ENCODE measurements at places on chromosomes 12 and 14. TPM values are rescaled to one million over a fixed set of nuclear protein-coding genes. Genes with fewer than 3 reads are reported as not detected.

DNA sequence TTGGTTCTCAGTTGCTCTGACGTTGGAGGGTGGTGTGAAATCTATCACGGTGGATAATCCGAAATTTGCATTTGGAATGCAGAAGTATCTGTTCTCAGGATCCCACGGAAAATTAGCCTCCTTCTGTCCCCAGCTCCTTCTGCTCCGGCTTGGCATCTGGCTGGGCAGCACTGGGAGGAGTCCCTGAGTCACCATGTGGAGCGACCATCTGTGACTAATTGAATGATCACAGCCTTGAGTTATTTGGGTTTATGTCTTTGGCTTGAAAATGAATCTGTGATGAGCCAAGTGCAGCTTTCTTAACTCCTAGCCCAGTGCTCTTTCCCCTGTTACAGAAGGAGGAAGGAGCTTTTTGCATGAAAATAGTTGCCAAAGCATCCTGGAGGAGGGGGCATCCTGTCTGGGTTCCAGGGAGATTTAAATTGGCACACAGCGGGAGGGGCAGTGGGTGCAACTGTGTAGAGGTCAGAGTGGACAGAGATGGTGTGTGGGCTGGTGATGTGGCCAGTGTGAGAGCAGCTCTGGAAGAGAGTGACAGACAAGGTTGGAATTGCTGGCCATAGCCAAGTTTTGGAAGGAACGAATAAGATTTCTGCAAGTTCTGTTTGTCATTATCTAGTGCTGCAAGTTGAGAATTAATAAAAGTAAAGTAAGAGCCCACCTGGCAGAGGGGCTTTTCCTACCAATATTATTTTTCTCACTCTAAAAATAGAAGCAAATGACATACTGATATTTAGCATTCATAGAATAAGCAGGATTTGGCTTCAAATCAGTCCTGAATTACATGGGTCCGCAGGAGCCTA is 74.4 kb downstream of the SLC24A4 start:
- H3K27me3 ChIP-seq, result no peaks in the 10 kb centered on the region
- no peak overlapping the region for H3K4me3 ChIP-seq
- DNase-seq, result no peak
- no peaks in the 10 kb centered on the region for H3K36me3 ChIP-seq

DNA sequence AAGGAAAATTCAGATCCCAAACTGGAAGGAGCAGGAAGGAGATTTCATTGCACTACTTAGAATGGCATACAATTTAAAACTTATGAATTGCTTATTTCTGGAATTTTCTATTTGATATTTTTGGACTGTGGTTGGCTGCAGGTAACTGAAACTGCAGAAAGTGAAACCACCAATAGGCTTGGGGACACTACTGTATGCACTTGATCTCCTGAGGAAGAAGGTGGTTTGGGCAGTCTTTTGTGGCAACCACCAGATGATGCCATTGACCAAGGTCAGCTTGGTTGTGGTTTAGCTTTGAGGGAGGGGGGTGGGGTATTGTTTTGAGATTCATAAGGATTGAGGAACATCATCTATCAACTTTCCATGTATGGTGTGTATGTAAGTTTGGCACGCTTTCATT is 209.5 kb upstream of the STXBP6 start:
- H3K27me3 ChIP-seq, result no peaks in the 10 kb centered on the region
- no peaks in the 10 kb centered on the region for H3K36me3 ChIP-seq
- no peak overlapping the region for H3K27ac ChIP-seq
- DNase-seq, result no peak
- H3K4me1 ChIP-seq, result no peaks in the 10 kb centered on the region

GRCh38 chr12:91654087-91654486 is 471.5 kb upstream of the DCN start:
- H3K36me3 ChIP-seq, result no peaks in the 10 kb centered on the region
- H3K27me3 ChIP-seq, result no peaks in the 10 kb centered on the region
- H3K4me1 ChIP-seq, result no peaks in the 10 kb centered on the region

DNA sequence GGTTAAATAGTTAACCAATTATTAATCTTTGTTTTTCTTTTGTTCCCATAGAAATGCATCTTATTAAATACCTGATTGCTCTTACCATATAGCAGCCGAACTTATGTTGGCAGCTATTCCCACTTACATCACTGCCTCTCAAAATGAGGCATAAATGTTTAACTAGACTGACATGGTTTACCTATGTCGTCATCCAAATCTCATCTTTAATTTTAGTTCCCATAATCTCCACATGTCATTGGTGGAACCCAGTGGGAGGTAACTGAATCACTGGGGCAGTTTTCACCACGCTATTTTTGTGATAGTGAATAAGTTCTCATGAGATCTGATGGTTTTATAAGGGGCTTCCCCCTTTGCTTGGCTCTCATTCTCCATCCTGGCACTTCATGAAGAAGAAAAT is 499.2 kb upstream of the ATP2B1 start:
- H3K27ac ChIP-seq, result no peak overlapping the region
- DNase-seq, result no peak
- no peaks in the 10 kb centered on the region for H3K4me1 ChIP-seq
- H3K36me3 ChIP-seq, result no peaks in the 10 kb centered on the region
- H3K4me3 ChIP-seq, result no peak overlapping the region

DNA sequence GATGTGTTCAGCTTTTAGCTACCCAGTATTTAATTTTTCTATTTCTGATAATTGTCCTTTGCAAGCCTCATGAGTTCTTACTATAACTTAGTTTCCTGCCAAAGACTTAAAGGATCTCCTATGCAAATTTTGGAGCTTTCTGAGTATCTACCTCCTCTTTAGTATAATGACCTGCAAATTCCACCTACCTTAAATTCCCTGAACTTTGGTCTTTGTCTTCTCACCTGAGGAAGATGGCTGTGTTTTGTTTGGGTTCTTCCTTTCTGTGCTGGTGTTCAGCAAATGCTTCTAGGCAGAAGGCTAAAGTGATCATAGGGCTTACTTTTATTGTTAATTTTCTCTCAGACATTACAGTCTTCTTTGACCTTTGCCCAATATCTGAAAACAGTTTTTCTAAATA is 142.8 kb downstream of the FUT8 start:
- no peaks in the 10 kb centered on the region for H3K27me3 ChIP-seq
- H3K4me3 ChIP-seq, result no peak overlapping the region
- H3K36me3 ChIP-seq, result no peaks in the 10 kb centered on the region
- no peak overlapping the region for H3K27ac ChIP-seq
- H3K4me1 ChIP-seq, result no peaks in the 10 kb centered on the region
- DNase-seq, result no peak

The COX8C gene
- total RNA-seq, result not detected

DNA sequence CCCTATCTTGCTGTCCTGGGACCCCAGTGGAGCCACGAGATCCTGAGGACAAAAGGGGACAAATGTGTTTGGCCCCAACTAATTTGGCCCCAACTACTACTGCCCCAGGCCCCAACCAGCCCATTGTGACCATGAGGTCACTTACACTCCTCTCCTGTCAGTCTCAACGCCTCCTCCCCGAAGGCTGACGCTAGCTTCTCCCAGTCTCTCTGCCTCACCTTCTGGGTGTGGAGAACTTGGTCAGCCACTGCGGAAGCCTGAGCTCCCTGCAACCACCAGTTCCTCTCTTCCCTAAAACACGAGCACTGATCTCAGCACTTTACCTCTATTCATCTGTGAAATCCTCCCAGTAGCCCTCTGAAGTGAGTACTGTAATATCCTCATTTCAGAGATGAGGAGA is 13.3 kb downstream of the FAM181A start:
- peaks cover 17% of the 10 kb centered on the region for H3K27me3 ChIP-seq
- no peak overlapping the region for H3K27ac ChIP-seq
- no peak overlapping the region for H3K4me3 ChIP-seq
- peaks cover 6% of the 10 kb centered on the region for H3K4me1 ChIP-seq
- no peak for DNase-seq

The PTGDR gene
- total RNA-seq, result 1.6 TPM

The CD27 gene
- total RNA-seq, result 1.5 TPM

GRCh38 chr12:110582276-110583136 is 612 bp downstream of the PPTC7 start:
- no peaks in the 10 kb centered on the region for H3K36me3 ChIP-seq
- peak; percentile 87 for DNase-seq
- peak overlapping the region; percentile 81 for H3K4me3 ChIP-seq
- H3K27ac ChIP-seq, result peak overlapping the region; percentile 87

DNA sequence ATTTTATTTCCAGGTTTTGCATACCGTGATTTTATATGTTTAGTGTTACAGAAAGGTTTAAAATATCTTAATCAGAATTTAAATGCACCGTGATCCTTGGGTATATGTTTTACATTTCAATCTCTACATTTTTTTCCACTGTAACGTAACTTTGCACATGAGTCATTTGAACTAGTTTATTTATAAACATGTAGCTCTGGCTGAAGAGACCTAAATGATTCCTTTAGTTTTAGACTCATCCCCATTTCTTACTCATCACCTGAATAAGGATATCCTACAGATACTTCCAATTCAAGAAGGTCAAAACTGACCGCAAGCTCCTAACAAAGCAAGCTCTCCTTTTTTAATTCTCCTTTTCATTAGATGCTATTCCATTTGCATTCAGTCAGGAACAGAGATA is 42.7 kb upstream of the SLC6A15 start:
- no peaks in the 10 kb centered on the region for H3K36me3 ChIP-seq
- H3K4me1 ChIP-seq, result no peaks in the 10 kb centered on the region
- no peak for DNase-seq
- no peak overlapping the region for H3K27ac ChIP-seq
- H3K27me3 ChIP-seq, result no peaks in the 10 kb centered on the region
- H3K4me3 ChIP-seq, result no peak overlapping the region

DNA sequence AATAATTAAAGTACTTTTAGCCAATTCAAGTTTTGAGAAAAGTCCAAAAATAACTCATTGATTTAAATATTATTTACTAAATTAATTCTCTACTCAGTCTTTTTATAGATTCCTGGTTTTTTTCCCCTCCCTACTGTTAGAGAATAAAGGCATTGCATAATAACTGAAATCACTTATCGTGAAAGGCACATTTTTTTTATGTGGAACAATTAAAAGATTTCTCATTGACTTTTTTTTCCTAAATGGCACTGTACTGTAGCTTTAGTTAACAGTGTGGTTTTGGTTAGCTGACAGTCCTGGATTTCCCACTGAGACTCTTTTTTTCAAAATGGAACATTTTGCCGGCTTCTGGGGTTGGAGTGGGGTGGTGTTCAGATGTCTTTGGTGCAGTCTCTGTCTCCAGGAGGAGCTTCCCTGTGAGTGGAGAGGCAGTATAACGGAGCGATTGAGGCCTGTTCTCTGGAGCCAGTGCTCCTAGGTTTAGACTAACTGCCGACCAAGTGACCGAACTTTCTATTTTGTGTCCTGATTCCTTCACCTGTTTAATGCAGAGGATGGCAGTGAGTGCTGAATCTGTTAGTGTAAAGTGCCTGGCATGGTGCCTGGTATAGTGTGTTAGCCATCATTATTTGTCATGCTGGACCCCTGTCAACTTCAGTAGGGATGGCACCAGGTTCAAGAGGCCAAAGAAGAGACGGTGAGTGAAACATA is 117.7 kb downstream of the ADCK1 start:
- no peaks in the 10 kb centered on the region for H3K36me3 ChIP-seq
- H3K4me1 ChIP-seq, result no peaks in the 10 kb centered on the region
- no peak for DNase-seq
- no peak overlapping the region for H3K4me3 ChIP-seq
- H3K27ac ChIP-seq, result no peak overlapping the region

DNA sequence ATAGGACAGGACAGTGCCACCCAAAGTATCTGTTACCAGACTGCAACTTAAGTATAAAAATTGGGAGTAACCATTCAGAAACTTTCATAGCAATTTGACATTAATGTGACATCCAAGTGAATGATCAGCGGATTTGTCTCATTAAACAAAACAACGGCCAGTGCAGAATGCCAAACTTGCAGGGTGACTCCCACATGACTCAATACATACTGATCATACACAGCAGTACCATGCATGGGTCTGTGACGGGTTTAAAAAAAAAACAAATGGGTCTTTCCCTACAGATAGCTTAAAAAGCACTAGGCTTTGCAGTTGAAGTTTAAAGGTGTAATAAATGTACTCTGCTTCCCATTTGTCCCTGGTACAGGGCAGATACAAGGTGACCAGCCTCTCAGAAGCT is 116.6 kb downstream of the SLC35F4 start:
- no peak overlapping the region for H3K27ac ChIP-seq
- H3K36me3 ChIP-seq, result no peaks in the 10 kb centered on the region
- no peak overlapping the region for H3K4me3 ChIP-seq

- no peaks in the 10 kb centered on the region for H3K27me3 ChIP-seq
- H3K36me3 ChIP-seq, result no peaks in the 10 kb centered on the region
- no peak overlapping the region for H3K27ac ChIP-seq
- no peak overlapping the region for H3K4me3 ChIP-seq
Observed at GRCh38 chr12:3249081-3249800, 172.1 kb downstream of the TSPAN9 start.

DNA sequence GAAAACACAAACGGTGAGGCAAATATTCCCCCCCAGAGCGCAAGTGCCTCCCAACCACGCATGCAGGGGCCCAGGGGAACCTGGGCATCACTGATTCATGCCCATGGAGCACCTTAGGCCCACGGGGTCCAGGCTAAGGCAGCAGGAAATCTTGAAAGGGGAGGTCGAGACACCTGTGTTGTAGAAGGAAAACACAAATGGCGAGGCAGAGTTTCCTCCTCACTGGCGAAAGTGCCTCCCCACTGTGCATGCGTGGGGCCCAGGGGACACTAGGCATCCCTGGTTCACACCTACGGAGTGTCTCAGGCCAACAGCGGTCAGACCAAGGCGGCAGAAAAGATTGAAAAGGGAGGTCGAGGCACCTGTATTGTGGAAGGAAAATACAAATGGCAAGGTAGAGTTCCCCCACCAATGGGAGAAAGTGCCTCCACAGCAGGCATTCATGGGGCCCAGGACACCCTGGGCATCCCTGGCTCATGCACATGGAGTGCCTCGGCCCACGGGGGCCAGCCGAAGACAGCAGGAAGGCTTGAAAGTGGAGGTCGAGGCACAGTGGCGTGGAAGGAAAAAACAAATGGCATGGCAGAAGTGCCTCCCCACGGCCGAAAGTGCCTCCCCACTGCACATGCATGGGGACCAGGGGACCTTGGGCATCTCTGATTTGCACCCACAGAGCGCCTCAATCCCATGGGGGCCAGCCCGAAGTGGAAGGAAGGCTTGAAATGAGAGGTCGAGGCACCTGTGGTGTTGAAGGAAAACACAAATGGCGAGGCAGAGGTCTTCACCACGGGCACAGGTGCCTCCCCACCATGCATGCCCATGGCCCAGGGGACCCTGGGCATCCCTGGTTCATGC is 368.8 kb downstream of the ALG10 start:
- H3K4me3 ChIP-seq, result no peak overlapping the region
- H3K27ac ChIP-seq, result no peak overlapping the region
- H3K4me1 ChIP-seq, result no peaks in the 10 kb centered on the region
- no peaks in the 10 kb centered on the region for H3K36me3 ChIP-seq

GRCh38 chr14:42174357-42174756 is 567.7 kb downstream of the LRFN5 start:
- H3K4me3 ChIP-seq, result no peak overlapping the region
- no peaks in the 10 kb centered on the region for H3K27me3 ChIP-seq
- H3K4me1 ChIP-seq, result no peaks in the 10 kb centered on the region
- no peak for DNase-seq

- no peaks in the 10 kb centered on the region for H3K36me3 ChIP-seq
- H3K27ac ChIP-seq, result no peak overlapping the region
- peaks cover 8% of the 10 kb centered on the region for H3K4me1 ChIP-seq
- H3K4me3 ChIP-seq, result peak overlapping the region; percentile 34
- H3K27me3 ChIP-seq, result no peaks in the 10 kb centered on the region
Observed at GRCh38 chr12:49967042-49967776, 5.5 kb downstream of the AQP5 start.
